Activated CD4-positive, alpha-beta T cell treated with anti-CD3 and anti-CD28 coated beads, Interleukin-2, amount 50 U/mL, for 16 hours (primary cell): ENCODE measurements at places on chromosomes 16 and 17.

- DNase-seq, result no peak
Observed at GRCh38 chr16:81137754-81138153, 41.6 kb upstream of the GCSH start.

- DNase-seq, result peak; percentile 59
Observed at GRCh38 chr17:42221886-42222745, 27.8 kb upstream of the GHDC start.

GRCh38 chr16:8644211-8645140, 23.0 kb downstream of the METTL22 start:
- DNase-seq, result peak; percentile 18

- DNase-seq, result no peak
Observed at GRCh38 chr17:44983563-44983962, 15.5 kb upstream of the C1QL1 start.

DNA sequence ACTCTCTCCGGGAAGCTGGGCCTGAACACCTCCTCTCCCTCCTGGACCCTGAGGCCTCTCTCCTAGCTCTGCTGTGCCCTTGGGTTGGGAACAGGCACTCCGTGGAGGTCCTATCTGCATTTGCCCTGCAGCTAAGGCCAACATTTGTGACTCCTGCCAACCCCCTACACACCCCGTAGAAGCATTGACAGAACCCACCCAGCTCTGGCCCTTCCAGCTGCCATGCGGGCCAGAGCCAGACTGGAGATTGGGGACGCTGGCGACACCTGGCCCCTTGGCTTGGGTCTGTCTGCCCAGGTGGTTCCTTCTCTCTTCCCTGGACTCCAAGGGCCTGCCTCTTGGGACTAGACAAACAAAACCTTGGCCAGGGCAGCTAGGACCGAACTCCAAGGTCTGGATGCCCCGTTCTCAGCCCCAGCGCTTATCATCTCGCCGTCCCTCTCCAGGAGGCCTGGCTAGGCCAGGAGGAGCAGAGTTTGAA, 644 bp upstream of the RHBDF2 start:
- DNase-seq, result no peak
